ENCODE measurements at places on chromosomes 13 and 19.

DNA sequence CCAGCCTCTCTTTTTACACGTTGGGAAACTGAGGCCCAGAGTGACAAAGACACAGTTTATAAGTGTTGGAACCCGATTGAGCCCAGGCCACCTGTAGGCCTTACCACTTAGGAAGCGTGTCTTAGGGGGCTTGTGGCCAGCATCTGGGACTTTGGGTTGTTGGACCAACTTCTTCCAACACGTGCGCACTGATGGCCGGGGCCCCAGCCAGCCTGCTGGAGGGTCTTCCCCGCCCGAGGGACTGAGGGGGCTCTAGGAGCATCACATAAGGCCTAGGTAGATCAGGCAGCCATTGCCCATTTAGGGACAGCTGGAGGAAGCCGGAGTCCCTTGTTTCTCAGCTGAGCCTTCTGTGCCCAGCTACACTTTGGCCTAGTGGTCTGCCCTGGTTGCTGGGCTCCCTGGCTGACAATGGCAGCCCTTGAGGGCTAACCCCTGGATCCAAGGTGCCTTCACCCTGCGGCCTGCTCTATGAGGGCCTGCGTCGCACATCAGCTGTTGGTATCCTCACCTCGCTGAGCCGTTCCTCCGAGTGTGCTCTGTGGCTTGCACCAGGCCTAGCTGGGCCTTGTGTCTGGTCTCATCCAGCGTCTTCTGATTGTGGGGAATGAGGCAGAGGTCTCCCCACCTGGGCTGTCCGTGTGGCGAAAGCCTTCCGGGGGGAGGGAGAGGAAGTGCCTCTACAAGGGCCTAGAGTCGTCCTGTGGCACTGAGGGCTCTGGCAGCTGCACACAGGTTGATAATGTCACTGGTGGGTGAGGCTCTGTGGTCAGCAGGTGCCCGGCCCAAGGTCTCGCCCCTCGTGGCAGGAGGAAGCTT lies 1.2 kb downstream of the RAB11B start:
- no peak for DNase-seq

- no peak for DNase-seq
Observed at GRCh38 chr13:41312176-41312500, 1.1 kb downstream of the NAA16 start.

DNA sequence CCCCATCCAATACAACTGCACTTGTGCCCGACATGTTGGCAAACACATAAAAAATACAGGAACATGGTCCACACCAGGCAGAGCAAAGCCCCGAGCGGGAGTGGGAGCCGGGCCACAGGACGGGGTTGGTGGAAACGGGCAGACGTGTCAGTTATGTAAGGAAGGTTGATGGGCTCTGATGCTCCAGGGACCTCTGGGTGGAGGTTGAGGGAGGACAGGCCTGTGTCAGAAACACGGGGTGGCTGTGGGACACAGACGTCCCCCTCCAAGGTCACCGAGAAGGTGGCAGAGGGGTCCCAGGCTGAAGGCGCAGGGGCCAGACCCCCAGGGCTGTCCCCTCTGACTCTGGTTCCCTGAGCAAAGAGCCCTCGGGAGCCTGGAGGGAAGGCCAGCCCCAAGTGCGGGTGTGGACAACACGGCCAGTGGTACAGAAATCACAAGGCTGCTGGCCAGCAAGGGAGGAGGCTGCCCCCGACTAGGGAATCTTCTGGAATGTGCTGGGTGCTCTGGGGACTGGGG lies 31.4 kb upstream of the C13orf46 start:
- no peak for DNase-seq

DNA sequence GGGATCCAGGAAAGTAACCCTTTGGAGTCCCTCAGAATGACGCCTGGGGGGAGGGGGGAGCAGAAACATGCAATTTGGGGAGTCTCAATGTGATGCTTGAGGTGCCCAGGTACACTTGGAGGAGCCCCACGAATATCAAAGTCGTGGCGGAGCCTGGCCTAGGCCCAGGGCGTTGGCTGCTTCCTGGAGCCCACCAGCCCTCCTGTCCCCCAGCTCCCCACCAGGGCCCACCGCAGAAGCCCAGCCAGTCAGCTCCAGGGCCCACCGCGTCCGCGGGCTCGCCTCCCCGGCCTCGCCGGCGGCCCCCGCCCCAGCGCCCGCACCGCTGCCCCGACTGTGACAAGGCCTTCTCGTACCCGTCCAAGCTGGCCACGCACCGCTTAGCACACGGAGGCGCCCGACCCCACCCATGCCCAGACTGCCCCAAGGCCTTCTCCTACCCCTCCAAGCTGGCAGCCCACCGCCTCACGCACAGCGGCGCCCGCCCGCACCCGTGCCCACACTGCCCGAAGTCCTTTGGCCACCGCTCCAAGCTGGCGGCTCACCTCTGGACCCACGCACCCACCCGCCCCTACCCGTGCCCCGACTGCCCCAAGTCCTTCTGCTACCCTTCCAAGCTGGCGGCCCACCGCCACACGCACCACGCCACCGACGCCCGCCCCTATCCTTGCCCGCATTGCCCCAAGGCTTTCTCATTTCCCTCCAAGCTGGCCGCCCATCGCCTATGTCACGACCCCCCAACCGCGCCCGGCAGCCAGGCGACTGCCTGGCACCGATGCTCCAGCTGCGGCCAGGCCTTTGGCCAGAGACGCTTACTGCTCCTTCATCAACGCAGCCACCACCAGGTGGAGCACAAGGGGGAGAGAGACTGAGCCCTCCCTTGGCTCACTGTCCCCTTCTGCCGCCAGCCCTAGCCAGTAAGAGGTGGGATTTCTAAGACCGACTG lies 2.1 kb downstream of the ZNF575 start:
- DNase-seq: no peak

- DNase-seq: no peak
Observed at GRCh38 chr19:37251308-37252229, 33.6 kb downstream of the ZNF383 start.

DNA sequence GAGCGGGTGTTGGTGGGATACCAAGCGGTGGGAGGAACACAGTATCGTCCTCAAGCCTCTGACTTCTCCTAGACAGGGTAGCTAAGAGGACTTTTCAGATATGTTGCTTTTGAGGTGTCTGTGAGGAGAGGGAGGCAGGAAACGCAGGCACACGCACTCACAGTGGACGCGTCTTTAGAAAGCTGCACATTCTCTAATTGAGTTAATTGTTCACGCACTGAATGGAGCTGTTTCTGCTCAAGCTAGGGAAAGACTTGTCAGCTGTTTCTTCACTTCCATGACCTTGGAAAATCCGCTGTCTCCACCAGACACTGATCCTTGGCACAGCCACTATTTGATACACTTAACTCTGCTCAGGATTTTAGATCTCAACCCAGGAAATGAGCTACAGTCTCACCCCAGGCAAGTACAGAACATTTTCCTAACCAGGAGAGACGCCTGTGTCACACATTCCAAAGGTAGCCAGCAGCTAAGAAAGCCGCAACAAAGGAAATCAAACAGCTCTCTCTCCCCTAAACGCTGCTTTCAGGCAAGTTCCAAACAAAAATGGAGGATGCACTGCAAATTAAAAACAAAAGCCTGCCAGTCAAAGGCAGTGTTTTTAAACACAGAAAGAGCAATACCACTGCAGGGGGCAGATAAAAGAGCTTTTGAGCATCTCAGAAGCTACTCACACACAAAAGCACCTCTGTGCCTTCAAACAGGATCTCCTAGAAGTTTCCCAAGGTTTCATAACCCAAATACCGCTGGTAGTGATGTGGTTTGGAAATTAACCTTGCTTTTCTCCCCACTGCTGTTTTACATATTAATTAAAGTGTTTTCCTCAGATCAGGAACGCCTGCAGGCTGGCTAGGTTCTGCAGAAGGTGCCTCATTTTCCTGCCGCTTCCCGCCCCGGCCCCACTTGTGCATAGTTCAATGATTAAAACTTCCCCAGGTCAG lies 57.3 kb downstream of the IRS2 start:
- no peak for DNase-seq

GRCh38 chr19:12672744-12673143 lies 6.1 kb downstream of the WDR83 start:
- DNase-seq: no peak

DNA sequence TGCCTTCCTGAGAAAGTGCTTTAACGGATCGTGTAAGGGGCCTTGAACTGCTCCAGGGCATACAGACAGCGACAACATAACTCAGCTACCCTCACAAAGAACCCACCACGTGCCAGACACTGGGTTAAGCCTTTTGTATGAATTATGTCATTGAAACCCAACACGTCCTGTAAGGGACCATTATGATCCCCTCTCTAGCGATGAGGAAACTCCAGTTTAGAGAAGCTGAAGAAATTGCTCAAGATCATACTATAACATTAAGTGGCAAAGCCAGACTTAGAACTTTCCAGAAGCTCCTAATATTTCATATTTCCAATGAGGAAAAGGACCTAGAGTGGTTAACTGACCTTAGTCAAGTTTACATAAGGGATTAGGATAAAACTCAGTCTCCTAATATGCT lies 57.0 kb upstream of the RAP2A start:
- no peak for DNase-seq

- no peak for DNase-seq
Observed at GRCh38 chr19:42117076-42117475, 15.2 kb downstream of the POU2F2 start.

DNA sequence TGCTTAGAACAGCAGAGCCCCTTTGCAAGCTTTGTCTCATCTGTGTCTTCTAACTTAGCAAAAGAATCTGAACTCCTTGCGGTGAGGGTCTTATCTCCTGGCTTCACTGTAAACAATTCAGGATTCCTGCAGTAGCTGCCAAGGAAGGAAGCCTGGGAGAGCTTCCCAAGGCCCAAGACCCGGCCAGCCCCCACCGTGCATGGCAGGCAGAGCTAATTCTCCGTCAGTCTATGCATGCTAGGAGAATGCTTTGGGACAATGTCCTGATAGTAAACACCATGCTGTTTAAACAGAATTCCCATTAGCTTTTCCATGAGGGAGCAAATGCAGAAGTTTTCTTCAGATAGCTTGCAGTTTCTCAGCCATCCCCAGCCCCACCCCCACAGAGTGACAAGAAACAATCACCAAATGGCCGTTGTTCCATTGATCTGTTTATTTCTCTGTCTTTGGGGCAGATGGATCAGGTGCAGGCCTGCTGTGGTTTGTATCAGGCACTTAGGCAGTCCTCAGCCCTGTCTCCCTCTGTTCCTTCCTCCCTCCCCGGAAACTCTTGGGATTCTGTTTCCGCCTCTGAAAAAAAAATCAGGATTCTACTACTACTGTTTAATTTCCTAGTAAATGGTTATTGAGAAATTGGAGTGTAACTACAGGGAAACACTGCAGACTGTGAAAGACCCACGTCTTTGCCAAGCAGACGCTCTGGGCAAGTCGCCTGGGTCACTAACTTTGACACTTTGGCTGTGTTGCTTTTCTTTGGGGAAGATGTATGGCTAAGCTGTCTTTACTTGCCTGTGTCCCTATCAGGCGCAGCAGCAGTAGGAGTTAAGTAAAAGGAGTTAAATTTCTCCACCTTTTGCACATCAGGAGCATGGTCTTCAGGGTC lies 40.7 kb upstream of the SPATA13 start:
- no peak for DNase-seq

GRCh38 chr13:27793507-27794367 lies 1.5 kb downstream of the GSX1 start:
- DNase-seq: no peak

DNA sequence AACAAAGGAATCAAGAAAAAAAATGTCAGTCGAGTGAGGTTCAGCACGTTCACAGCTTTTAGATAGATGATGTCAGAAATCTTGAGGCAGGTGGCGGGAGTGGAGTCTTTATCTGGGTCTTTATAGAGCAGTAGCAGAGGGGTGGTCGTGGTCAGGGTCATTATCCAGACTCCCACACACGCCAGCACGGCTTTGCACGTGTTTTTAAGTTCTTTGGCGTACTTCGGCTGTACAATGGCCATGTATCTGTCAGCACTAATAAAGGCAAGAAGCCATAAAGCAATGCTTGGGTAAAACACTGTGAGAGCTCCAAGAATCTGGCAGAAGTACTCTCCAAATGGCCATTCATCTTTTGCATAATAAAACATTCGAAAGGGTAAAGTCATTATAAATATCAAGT lies 2.9 kb downstream of the GPR18 start:
- DNase-seq: no peak

GRCh38 chr19:4095488-4095844 lies 28.5 kb downstream of the MAP2K2 start:
- no peak for DNase-seq

- no peak for DNase-seq
Observed at GRCh38 chr19:45413497-45413896, 7.1 kb downstream of the POLR1G start.

- DNase-seq: no peak
Observed at GRCh38 chr13:110209950-110210603, 96.9 kb downstream of the COL4A1 start.

DNA sequence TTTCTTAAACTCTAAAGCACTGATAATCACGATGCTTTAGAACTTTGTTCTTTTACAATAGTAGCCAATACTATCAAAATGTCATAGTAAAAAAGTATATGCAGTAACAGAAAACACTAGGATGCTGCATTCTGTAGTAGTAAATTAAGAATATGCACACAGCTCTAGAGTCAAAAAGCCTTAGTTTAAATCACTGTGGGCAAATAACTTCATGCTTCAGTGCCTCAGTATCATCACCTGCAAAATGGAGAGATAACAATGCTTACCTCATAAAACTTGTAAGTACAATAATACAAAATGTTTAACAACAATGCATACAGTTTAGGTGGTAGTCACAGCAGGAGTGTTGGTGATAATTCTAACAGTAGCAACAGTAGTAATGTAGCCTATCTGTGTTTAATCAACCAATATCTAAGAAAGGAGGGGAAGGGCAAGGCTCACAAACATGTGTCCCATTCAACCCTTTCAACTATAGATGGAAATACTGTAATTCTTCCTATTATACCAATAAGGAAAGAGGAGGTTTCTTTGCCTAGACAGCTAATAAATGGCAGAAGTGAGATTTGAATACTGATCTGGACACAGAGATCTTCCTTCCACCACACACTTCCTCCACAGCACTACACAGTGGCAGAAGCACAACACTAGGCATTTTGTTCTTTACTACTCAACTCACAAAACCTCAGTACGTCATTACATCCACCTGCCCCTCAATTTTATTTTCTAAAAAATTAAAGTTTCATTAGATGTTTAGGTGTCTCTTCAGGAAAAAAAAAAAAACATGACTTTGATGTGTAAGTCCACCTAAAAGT lies 4.6 kb downstream of the RBM26 start:
- DNase-seq: no peak

- no peak for DNase-seq
Observed at GRCh38 chr19:2798733-2799132, 13.4 kb downstream of the THOP1 start.

GRCh38 chr13:72565893-72566292 lies 161.5 kb downstream of the MZT1 start:
- no peak for DNase-seq

DNA sequence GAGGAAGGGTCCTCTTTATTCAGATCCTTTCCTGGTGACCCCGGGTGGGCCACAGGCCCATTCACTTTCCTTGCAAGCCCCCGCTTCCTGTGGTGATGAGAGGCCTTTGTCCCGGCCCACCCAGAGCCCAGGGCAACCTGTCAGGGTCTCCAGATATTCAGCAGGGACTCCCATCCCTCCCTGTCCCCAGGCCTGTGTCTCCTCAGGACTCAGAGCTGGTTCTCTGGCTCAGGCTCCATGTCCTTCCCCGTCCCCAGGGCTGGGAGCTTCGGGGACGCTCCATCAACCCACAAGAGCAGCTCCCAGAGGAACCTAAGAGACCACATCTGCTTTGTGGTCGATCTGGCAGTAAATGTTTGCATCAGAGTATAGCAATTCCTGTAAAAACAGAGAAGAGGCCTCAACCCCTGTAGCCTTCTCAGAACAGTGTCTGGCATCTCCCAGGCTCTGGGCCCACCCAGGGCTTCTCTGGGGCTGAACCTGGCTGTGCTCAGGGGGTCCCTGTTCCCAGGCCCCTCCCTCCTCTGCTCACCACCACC lies 7.8 kb downstream of the CEACAM4 start:
- DNase-seq: no peak

GRCh38 chr19:40228863-40229262 lies 2.4 kb upstream of the CCNP start:
- no peak for DNase-seq

Data from activated CD4-positive, alpha-beta T cell treated with anti-CD3 and anti-CD28 coated beads, Interleukin-2, amount 50 U/mL, for 4 hours (primary cell).